Stimulated activated naive CD8-positive, alpha-beta T cell treated with anti-CD3 and anti-CD28 coated beads, Interleukin-15, amount 100 ng/mL, for 72 hours (primary cell): ENCODE measurements at places on chromosomes 5 and 9.

- DNase-seq = no peak
Observed at GRCh38 chr5:133487093-133487492, 125.2 kb downstream of the FSTL4 start.

DNA sequence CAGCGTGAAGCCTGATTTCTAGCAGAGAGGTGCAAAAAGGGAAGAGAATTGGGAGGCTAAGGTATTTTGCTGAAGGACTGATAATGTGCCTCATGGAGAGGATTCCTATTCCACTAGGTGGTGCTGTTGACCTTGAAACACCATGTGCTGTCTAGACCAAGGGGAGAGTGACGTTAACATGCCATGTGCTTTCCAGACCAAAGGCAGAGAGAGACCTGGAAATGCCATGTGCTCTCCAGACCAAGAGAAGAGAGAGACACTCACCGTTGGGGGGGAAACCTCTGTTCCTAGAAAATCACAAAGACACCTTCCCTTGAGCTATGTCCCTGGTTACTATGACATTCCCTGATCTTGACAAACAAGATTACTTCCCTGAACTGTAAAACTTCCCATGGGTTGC, 286.0 kb upstream of the TUSC1 start:
- no peak for DNase-seq

DNA sequence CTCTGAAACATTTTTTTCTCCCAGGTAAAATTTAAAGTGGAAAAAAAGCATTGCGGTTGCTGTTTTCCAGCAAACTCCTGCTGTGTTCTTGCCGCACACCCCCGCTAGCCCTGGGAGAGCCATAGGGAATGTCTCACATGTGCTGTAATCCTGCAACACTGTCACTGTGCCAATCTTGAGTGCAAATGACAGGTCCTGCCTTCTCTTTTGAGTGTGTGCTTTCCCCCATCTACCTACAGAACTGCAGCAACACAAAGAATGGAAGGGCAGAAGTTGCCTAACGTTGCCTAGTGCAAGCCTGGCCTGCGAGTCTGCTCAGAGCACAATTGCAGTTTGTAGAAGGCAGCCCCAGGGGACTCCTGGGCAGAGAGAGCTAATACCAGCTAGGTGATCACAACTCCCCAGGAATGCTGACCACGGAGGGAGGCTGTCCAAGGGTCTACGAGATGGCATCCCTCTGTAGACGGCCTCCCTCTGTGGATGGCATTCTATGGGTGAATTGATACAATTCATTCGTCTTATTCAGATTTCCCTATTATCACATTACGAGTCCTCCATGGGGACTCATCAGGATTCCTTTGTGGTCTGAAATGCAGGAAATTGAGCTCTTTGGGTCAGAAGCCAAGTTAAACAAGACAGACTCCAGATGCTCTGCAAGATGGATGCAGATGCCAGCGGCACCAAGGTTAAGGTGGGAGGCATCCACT, 172.6 kb upstream of the S1PR3 start:
- no peak for DNase-seq

DNA sequence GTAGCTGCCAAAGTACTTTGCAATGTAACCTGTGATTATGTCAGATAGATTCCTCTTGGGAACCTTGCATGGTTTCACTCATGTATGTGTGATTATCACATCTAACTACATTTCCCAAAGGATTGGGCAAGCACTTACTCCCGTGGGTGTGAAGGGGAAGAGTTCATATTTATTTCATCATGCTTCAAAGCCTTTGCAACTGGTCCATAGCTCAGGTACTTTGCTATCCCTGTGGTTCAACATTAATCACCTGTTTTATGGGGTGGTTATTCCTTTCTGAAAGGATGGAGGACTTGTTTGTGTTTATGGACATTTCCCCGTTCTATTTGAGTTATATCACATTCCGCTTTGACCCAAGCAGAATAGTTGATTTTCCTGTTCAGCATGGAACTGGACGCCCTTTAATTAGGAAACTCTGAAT, 13.6 kb upstream of the ERMP1 start:
- no peak for DNase-seq

GRCh38 chr5:110463106-110463505, 263.4 kb downstream of the TMEM232 start:
- no peak for DNase-seq

- no peak for DNase-seq
Observed at GRCh38 chr5:140875085-140876065, at the start of gene PCDHA12. Gene PCDHA12, plus strand, starts transcription at chr5:140875308. Its CDS starts 165 bp downstream, at chr5:140875473.
